ENCODE measurements at places on chromosomes 2 and 18. TPM values are rescaled to one million over a fixed set of nuclear protein-coding genes. Genes with fewer than 3 reads are reported as not detected.

DNA sequence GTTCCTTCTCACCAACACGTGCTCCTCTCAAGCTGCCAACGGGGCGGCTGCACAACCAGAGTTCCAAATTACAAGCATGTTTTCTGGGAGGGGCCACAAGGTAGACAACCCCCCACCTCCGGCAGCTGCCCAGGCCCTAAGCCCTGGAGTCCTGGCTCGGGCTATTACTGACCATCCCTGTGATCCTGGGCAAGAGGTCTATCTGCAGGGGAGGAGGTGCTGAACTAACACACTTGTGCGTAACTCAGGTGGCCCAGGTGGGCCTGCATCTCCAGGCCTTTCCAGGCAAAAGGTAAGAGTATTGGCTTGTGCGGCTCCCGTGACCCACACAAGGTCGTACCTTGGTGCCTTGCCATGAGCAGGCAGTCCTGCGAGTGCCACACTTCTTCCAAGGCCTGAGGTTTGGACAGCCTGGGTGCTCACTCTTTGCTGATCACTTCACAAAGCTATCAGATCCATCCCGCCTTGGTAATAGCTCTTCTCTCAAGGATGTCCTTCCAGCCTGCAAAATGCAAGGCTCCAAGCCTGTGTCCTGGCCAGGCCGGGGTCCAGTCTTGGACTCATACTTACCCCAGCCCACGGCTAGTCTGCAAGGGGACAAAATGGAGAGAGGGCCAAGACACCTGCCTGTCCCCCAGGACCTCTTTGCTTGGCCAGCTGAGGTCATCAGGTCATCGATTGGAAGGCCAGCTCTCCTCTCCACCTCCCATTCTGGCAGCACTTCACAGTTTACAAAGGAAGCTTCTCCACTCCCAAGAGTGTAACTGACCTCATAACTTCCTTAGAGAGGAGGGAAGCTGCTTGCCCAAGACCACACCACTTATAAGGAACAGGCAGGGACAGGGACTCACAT, 33.9 kb downstream of the ADRA2B start:
- no peak overlapping the region for H3K4me3 ChIP-seq
- H3K36me3 ChIP-seq: no peaks in the 10 kb centered on the region

- no peak overlapping the region for H3K4me3 ChIP-seq
- no peaks in the 10 kb centered on the region for H3K36me3 ChIP-seq
- peaks cover 7% of the 10 kb centered on the region for H3K4me1 ChIP-seq
- DNase-seq: no peak
- no peaks in the 10 kb centered on the region for H3K27me3 ChIP-seq
Observed at GRCh38 chr18:3560755-3561154, 110.8 kb downstream of the TGIF1 start.

DNA sequence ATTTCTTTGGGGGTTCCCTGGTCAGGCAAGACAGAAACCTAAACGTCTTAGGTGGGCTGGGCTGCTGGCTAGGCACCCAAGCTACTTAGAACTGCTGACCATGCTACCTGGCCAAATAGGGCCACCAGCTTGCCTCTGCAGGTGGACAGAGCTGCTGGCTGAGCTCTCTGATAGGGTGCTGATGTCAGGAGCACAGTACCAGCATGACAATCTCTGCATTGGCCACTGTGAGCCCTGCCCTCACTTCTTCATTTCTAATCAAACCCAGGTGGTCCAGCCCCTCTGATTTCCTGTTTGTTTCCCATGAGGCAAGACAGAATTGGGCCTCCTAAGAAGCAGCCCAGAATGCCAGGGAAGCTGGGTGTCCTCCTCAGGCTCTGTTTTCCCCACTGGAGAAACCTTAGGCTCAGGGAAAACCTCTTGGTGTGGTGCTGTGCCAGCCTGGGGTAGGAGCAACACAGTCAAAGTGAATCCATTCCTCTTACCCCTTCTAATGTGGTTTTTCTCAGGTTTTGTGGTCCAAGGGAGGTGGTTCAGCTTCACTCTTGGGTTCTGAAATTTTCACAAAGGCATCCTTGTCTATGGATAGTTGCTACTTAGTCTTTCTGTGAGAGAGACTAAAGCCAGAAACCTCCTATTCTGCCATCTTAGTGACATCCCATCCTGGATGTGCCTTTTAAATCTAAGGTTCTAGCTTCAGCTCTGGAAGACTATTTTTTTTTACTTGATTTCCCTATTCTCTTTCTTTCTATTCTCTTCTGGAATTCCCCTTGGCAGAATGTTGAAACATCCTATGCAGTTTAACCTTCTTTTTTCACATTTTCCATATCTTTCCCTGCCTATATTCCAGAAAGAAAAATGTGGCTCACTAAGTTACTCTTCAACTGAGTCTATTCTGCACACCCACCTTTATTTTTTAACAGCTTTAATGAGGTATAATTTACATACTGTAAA, 15.2 kb downstream of the SP100 start:
- H3K4me1 ChIP-seq: peaks cover 38% of the 10 kb centered on the region
- DNase-seq: no peak
- H3K27me3 ChIP-seq: no peaks in the 10 kb centered on the region
- H3K4me3 ChIP-seq: no peak overlapping the region

- no peaks in the 10 kb centered on the region for H3K4me1 ChIP-seq
- H3K36me3 ChIP-seq: no peaks in the 10 kb centered on the region
- no peak for DNase-seq
- H3K27ac ChIP-seq: no peak overlapping the region
- peaks cover 18% of the 10 kb centered on the region for H3K27me3 ChIP-seq
Observed at GRCh38 chr2:176562359-176563078, 293.3 kb downstream of the MTX2 start.

DNA sequence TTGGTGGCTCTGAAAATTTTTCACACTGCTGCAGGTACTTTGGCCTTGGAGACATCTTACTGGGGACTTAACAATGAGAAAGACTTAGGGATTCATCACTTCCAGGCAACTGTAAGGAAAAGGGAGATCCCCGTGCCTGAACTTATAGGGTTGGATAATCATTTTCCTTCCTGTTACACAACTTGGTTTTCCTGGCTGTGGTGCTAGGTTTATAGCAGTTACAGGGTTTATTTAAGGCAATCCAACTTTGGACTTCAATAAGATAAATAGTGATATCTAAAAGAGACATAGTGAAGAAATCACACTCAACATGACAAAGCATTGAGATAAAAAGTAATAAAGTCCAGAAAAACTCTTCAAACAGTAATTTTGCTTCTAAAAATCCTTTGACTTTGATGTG, 70.2 kb upstream of the RAPH1 start:
- no peaks in the 10 kb centered on the region for H3K4me1 ChIP-seq
- H3K27ac ChIP-seq: no peak overlapping the region
- H3K27me3 ChIP-seq: no peaks in the 10 kb centered on the region
- no peaks in the 10 kb centered on the region for H3K36me3 ChIP-seq

DNA sequence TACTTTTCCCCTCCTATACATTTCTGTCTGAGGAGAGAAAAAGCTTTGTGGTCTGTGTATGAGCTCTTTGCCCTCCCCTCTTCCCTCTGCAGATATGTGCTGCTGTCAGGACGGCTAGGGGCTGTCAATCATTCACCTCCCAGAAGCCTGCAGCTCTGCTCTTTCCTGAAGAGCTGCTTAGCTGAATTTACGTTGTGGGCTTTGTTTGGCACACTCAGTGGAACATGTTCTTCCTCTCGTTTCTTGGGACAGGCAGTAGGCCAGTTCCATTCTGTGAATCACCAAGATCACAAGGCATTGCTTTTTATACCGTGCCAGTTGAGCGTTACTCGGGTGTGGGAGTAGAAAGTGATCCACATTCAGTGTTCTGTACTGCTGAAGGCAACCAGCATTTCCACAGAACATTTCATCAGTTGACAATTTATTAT, 136.7 kb downstream of the LAMA3 start:
- DNase-seq: no peak
- no peak overlapping the region for H3K27ac ChIP-seq
- H3K4me3 ChIP-seq: no peak overlapping the region
- peaks cover 3% of the 10 kb centered on the region for H3K4me1 ChIP-seq

- H3K4me3 ChIP-seq: no peak overlapping the region
- no peak for DNase-seq
- H3K4me1 ChIP-seq: peaks cover 4% of the 10 kb centered on the region
- no peaks in the 10 kb centered on the region for H3K27me3 ChIP-seq
- H3K27ac ChIP-seq: no peak overlapping the region
- H3K36me3 ChIP-seq: no peaks in the 10 kb centered on the region
Observed at GRCh38 chr2:28433935-28434599, 41.4 kb downstream of the FOSL2 start.

GRCh38 chr2:187644981-187645380, 90.7 kb upstream of the TFPI start:
- no peak overlapping the region for H3K4me3 ChIP-seq
- H3K36me3 ChIP-seq: no peaks in the 10 kb centered on the region
- DNase-seq: no peak
- H3K27me3 ChIP-seq: no peaks in the 10 kb centered on the region

- peaks cover 87% of the 10 kb centered on the region for H3K4me1 ChIP-seq
- peaks cover 15% of the 10 kb centered on the region for H3K36me3 ChIP-seq
- H3K27me3 ChIP-seq: no peaks in the 10 kb centered on the region
- no peak overlapping the region for H3K27ac ChIP-seq
Observed at GRCh38 chr18:48583573-48583972, 44.7 kb downstream of the CTIF start.

GRCh38 chr2:95323347-95324155, 26.4 kb downstream of the KCNIP3 start:
- H3K36me3 ChIP-seq: no peaks in the 10 kb centered on the region
- no peaks in the 10 kb centered on the region for H3K27me3 ChIP-seq
- H3K4me3 ChIP-seq: no peak overlapping the region
- H3K4me1 ChIP-seq: no peaks in the 10 kb centered on the region

GRCh38 chr2:23772056-23772455, 154.9 kb downstream of the ATAD2B start:
- no peaks in the 10 kb centered on the region for H3K27me3 ChIP-seq
- H3K4me3 ChIP-seq: no peak overlapping the region
- H3K27ac ChIP-seq: no peak overlapping the region
- no peak for DNase-seq

- peak; percentile 89 for DNase-seq
- no peaks in the 10 kb centered on the region for H3K27me3 ChIP-seq
- no peaks in the 10 kb centered on the region for H3K36me3 ChIP-seq
- peaks cover 44% of the 10 kb centered on the region for H3K4me1 ChIP-seq
Observed at GRCh38 chr2:100197631-100198153, 55.3 kb upstream of the AFF3 start.

GRCh38 chr18:38698088-38698487, 1132.5 kb upstream of the CELF4 start:
- H3K27ac ChIP-seq: no peak overlapping the region
- no peak for DNase-seq
- no peak overlapping the region for H3K4me3 ChIP-seq
- no peaks in the 10 kb centered on the region for H3K4me1 ChIP-seq

GRCh38 chr2:20013126-20013849, 820 bp upstream of the MATN3 start:
- H3K27me3 ChIP-seq: no peaks in the 10 kb centered on the region
- no peaks in the 10 kb centered on the region for H3K36me3 ChIP-seq
- peak overlapping the region; percentile 81 for H3K27ac ChIP-seq
- H3K4me3 ChIP-seq: peak overlapping the region; percentile 76

- H3K27me3 ChIP-seq: peaks cover 10% of the 10 kb centered on the region
- H3K27ac ChIP-seq: no peak overlapping the region
- H3K4me3 ChIP-seq: no peak overlapping the region
- no peaks in the 10 kb centered on the region for H3K36me3 ChIP-seq
Observed at GRCh38 chr2:104746299-104746698, 107.6 kb upstream of the POU3F3 start.

DNA sequence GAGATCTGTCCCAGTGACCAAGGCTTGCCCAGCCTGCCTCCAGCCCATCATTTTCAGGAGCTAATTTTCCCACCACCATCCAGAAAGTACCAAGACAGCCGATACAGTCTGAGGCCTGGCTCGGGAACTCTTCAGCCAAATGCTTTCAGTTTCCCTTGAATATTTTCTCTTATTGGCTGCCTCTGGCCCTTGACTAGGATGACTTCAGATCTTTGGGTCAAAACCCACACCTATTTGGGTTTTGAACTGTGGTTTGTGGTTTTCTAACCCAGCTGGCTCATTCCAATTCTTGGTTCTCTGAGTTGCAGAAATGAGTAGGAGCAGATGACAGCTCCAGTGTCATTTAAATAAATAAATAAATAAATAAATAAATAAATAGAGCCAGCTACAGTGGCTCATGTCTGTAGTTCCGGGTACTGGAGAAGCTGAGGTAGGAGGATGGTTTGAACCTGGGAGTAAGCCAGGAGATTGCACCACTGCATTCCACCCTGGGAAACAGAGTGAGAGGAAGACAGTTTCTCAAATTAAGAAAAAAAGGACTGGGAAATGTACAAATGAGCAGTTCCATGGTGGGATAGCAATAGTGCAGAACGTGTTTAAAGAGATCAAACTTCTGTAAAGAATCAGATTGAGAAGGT, 465.0 kb upstream of the SOX11 start:
- no peaks in the 10 kb centered on the region for H3K36me3 ChIP-seq
- H3K4me3 ChIP-seq: no peak overlapping the region
- H3K27ac ChIP-seq: no peak overlapping the region
- no peaks in the 10 kb centered on the region for H3K4me1 ChIP-seq
- peaks cover 2% of the 10 kb centered on the region for H3K27me3 ChIP-seq
- DNase-seq: no peak

GRCh38 chr2:221999717-222000116, 299.1 kb downstream of the PAX3 start:
- H3K27me3 ChIP-seq: no peaks in the 10 kb centered on the region
- DNase-seq: no peak
- H3K4me1 ChIP-seq: peaks cover 8% of the 10 kb centered on the region
- H3K36me3 ChIP-seq: no peaks in the 10 kb centered on the region
- no peak overlapping the region for H3K4me3 ChIP-seq

GRCh38 chr2:12044857-12045256, 298.4 kb downstream of the LPIN1 start:
- no peaks in the 10 kb centered on the region for H3K27me3 ChIP-seq
- H3K4me1 ChIP-seq: peaks cover 32% of the 10 kb centered on the region
- DNase-seq: no peak
- no peak overlapping the region for H3K4me3 ChIP-seq

DNA sequence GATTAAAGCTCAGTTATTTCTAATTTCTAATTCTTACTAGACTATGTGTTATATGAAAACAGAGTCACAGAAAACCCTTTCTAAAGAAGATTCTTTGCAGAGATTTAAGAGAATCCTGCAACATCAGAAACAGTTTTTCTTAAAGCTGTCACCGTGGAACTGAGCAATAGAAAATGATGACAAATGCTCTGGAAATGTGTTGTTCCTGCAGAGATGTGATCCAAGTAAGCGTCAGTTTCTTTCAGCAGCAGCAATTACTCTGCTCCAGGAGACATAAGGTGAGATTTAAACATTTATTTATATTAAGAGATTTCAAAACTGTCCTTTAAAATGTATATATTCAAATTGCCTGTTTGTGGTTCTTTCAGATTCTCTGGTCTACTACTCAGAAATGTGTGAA, 350.5 kb upstream of the NETO1 start:
- no peak overlapping the region for H3K4me3 ChIP-seq
- H3K27ac ChIP-seq: no peak overlapping the region
- H3K4me1 ChIP-seq: no peaks in the 10 kb centered on the region
- no peak for DNase-seq

- H3K27me3 ChIP-seq: no peaks in the 10 kb centered on the region
- H3K4me3 ChIP-seq: no peak overlapping the region
- no peak overlapping the region for H3K27ac ChIP-seq
- H3K36me3 ChIP-seq: no peaks in the 10 kb centered on the region
Observed at GRCh38 chr18:78865771-78866310, 113.8 kb upstream of the SALL3 start.

Gene LIPT1
- total RNA-seq: 6.3 TPM

Gene CFC1
- not detected for total RNA-seq

Gene GPAT2
- not detected for total RNA-seq

Gene EDAR
- total RNA-seq: not detected

Gene AQP12A
- total RNA-seq: not detected

Gene ADGRF3
- total RNA-seq: 0.24 TPM

Gene TMEM169
- 2.3 TPM for total RNA-seq

Gene ABCG8
- not detected for total RNA-seq

Gene ITGA4
- 5.7 TPM for total RNA-seq
